ENCODE measurements at places on chromosomes 3 and 15.
A peak's percentile ranks its signal among the peaks of the same experiment; 100 is the strongest.

DNA sequence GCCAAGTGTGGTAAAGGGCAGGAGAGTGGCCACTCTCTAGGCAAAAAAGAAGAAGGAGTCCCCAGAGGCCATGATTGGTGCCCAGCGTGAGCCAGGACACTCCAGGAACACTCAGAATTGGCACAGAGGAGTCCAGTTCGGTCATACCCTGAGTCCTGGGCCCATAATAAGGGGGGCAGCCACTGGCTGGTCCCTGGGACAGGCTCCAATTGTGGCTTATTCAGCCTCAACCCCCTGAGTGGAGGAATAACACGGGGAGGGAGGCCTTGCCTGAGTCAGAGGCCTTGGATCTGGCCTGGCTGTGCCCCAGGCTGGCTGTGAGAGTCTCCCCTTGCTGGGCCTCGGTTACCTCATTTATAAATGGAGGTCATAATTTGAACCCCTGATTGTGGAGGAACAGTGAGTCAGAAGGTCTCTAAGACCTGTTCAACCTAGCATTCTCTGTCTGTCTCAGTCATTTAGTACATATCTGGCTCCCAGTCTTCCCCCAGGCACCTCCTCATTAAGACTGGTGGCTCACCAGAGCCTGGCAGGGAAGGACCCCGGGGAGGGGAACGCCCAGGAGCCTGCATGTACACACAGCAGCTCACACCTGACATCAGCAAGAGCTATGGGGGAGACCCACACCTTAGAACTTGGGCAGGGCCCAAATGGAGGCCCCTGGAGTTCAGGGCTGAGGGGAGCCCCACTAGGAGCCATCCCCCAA is 95.9 kb upstream of the ATP2B2 start:
- DNase-seq = no peak

GRCh38 chr3:50600141-50600753 is 11.3 kb downstream of the CISH start:
- DNase-seq = no peak

DNA sequence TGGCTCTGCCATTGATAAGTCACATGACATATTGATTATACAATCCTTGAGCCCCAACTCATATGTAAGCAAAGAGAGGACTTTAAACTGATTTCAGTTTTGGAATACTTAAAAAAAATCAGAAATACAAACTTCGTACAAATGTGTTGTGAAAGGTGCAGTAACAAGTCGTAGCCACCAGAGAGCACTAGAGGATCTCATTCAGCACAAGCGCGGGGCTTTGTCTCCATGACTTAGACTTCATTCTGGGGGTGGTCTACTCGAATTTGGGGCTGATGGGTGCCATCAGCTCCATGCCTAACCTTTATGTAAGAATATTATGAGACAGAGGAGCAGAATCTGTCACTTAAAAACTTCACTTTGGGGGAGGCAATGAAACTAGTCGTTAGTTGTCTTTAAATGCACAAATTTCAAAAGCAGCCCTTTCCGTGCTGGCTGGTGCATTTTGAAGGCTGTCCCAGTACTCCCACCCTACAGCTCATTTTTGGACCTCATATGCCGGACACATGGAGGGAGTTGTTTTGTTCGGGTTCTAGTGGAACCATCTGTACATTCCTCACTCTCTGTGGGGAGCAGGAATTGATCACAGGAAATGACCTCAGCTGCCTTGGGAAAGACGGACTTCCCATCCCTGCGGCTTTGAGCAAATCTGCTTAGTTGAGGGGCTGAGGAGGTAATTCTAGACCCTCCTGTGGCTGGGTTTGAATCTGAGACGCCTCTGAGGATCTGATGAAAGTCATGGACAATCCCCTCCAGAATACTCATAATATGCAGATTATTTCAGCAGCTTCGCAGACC is 27.5 kb upstream of the MASP1 start:
- DNase-seq = peak; percentile 44

DNA sequence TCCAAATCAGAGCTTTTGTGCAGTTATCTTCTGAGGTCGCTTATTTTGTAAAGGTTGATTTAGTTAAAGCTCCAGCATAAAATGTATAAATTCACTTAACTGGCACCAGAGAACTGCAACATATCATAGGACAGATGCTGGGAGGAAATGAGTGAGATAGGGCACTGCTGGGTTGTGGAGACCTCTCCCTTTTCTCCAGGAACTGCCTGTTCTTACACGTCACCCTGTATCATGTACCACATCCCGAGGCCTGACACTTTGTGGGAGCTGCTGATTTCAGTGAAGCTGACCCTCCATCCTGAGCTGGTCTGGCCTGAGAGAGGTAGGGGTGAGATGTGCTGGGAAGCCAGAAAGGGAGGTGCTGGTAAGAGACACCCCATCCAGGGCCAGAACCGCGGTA is 213.8 kb upstream of the FEZF2 start:
- no peak for DNase-seq

GRCh38 chr3:71599416-71599815 is 15.9 kb upstream of the FOXP1 start:
- no peak for DNase-seq

Data from central memory CD4-positive, alpha-beta T cell (primary cell).